Dorsolateral prefrontal cortex (tissue), 122 donors: ENCODE measurements at places on chromosomes 16 and 17.
A peak's percentile ranks its signal among the peaks of the same experiment; 100 is the strongest.

- no peak for DNase-seq
Measured at GRCh38 chr16:67663877-67664222, 2.7 kb downstream of the ENKD1 start.

DNA sequence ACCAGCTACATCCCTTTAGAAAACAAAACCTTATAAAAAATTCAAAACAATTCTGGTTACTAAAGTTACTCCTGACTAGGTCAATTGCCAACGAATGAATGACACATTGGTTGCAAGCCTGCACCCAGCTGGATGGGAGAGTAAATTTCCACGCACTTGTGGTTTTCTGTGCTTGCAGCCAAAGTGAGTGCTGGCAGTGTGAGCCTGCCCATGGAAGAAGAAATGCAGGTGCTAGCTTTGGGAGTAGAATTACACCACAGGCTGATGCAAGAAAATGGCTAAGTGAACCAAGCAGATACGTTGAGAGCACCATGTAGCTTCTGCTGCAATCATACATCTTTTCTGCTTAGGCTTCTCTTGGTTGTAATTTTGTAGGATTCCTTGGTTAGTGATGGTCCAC lies 74.6 kb downstream of the SYCE1L start:
- no peak for DNase-seq

DNA sequence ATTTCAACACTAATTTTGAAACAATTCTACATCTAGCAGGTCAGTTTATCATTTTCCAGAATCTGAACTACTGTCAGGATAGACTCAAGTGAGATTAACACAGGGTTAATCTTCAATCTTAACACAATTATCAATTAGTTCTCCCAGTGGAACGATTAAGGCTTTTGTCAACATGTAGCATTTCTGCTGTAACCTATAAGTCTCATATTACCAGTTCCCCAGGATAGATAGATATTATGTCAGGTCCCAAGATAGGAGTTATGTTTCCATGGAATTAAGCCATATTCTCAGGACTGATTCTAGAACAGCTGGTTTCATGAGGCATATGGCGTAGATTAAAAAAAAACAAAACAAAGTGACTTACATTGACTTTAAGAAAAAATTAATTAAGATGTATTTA lies 4.4 kb upstream of the FBF1 start:
- no peak for DNase-seq

DNA sequence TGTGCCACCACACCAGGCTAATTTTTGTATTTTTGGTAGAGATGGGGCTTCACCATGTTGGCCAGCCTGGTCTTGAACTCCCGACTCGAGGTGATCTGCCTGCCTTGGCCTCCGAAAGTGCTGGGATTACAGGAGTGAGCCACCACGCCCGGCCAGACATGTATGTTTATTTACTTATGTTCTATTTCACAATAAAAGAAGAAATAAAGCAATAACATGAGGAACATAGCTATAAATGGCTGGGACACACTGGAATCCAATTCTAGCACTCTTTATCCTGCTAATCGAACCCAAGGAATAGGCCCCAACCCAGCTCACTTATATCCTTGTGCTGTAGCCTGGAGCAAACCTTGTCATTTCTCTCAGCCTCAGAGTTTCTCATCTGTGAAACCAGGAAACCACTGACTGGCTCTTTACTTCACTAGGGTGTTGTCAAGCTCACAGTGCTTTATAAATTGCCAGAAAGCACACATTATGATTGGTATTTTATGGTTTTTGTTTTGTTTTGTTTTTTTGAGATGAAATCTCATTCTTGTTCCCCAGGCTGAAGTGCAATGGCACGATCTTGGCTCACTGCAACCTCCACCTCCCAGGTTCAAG lies 4.3 kb upstream of the ODAD4 start:
- no peak for DNase-seq

DNA sequence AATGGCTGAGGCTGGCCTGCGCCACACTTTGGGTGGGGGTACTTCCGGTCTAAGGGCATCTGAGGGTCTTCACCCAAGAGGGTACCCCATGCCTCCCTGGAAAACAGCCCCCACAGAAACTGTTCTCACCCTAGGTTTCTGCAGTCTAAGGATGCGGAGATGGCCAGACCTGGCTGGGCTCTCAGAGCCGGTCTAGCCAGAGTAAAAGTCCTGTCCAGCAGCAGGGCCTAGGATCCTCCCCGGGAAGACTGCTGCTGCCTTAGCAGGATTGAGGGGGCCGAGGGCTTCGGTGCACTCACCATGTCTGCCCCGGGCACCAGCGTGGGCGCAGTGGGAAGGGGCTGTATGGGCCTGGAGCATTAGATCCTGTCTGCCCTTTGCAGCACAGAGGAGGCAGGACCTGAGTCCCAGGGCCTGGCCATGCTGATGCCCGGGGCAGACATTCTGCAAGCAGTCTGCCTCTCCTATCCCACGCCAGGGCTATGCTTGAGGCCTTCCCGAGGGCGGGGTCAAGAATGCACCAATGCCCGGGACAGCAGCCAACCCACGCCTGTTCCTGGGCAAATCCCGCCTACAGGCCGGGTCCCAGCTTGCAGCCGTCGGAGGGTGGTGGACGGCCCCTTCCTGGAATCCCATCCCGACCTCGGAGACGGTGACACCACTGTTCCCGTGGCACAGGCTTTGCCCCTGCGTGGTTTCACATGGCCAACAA lies 54.7 kb downstream of the CBFA2T3 start:
- DNase-seq: no peak

DNA sequence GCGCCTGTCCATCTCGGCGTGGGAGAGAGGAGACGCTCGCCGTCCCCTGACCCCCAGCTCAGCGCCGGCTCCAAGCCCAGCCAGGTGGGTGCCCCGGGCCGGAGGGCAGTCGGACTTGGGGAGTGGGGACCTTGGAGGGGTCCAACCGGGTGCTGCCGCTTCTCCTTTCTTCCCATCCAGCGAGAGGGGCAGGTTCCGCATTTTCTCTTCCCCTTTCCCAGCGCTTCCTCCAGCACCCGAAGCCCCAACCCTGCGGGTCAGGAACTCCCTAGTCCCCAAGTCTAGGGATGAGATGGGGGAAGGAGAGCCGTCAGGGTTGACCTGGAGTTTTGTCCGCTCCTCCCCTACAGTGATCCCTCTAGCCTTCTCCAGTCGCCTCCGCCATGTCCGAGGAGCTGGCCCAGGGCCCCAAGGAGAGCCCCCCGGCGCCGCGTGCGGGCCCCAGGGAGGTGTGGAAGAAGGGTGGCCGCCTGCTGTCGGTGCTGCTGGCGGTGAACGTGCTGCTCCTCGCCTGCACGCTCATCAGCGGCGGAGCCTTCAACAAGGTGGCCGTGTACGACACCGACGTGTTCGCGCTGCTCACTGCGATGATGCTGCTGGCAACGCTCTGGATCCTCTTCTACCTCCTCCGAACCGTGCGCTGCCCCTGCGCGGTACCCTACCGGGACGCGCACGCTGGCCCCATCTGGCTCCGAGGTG lies at the start of gene OTOP2:
OTOP2 (plus strand) TSS at position 24 of the 699 bp plus-strand sequence; CDS start at position 384, 360 bp downstream.
- DNase-seq: no peak

GRCh38 chr16:17266608-17267313 lies 204.0 kb downstream of the XYLT1 start:
- DNase-seq: peak; percentile 39
